Psoas muscle (tissue), 8 donors: ENCODE measurements at places on chromosomes 3 and 15. TPM values are rescaled to one million over a fixed set of nuclear protein-coding genes. Genes with fewer than 3 reads are reported as not detected.

- DNase-seq, result no peak
Observed at GRCh38 chr15:25391971-25392721, 46.7 kb downstream of the UBE3A start.

Gene CCR1
- total RNA-seq, result 4.0 TPM

DNA sequence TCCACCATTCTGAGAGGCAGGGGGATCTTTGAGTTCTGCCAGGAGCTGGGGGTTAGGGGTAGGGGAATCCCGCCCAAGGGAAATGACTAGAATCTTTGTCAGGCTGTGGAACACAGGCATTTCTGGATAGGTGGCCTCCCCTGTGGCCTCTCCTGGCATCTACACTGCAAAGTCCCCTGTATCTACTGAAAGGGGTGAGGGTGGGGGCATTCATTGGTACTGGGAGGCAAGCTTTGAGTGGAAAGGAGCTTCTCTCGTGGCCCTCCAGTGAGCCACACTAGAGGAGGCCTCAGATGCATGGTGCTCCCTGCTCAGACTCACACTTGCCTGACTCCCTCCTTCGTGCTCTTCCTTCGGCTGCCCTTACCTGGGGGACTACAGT, 59.9 kb downstream of the CCNL1 start:
- DNase-seq, result no peak

- no peak for DNase-seq
Observed at GRCh38 chr3:177676148-177676547, 478.9 kb upstream of the TBL1XR1 start.
